GM12892 (cell line): ENCODE measurements at places on chromosomes 5 and 9.

- no peak for DNase-seq
Measured at GRCh38 chr9:133641396-133641655, 5.2 kb downstream of the DBH start.

DNA sequence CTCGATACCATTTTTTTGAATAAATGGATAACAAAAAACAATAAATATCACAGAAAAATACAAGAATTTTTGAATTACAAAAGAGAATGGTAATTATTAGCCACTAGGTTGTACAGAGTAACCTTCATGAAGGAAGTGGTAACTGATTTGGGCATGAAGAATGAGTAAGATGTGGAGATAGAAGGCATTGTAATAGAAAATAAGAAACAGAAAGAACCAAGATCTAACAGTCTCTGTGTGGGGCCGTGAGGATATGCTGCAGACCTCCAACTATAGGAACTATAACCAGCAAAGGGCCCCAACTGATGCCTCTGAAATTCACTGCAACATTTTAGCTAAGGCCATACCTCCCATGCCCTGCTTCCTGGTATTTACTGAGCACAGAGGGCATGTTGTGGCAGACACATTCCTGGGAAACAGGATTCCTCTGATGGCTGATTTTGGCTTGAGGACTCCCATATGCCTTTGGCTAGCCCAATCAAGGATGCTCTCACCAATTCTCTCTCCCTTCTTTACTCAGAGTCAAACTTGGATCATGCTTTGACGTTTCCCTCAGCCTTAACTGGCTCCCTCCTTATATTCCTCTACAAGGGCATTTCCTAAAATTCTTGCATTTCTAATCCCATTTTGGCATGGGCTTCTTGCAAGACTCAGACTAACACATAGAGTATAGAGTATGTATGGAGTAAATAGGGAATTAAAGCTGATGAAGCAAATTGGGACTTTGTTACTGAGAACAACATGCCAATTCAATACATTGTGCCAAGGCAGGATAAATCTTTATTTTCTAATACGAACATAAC, 208.9 kb downstream of the PDE4D start:
- no peak for DNase-seq

DNA sequence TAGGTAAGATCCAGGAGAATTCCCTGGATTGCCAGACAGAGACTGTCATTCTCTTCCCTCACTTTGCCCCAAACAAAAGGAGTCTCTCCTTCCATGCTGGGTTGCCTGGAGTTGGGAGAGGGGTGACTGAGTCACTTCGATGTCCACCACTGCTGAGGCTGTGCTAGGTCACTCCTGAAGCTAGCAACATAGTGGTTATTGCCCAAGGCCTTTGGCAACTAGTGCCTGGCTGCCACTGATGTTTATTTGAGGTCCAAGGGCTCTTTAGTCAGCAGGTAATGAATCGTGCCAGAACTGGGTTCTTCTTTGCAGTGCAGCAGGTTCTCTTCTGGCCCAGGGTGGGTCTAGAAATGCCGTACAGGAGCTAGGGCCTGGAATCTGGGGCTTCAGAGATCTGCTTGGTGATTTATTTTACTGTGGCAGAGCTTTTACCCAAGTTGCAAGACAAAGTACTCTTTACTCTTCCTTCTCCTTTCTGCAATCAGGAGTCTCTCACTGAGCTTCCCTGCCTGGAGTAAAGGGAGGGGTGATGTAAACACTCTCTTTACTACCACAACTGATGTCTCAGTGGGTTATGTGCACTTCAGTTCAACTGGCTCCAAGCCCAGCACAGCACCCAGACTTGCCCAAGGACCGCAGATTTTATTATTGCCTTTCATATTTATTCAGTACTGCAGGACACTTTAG, 155.7 kb upstream of the SH3GL2 start:
- DNase-seq, result no peak

DNA sequence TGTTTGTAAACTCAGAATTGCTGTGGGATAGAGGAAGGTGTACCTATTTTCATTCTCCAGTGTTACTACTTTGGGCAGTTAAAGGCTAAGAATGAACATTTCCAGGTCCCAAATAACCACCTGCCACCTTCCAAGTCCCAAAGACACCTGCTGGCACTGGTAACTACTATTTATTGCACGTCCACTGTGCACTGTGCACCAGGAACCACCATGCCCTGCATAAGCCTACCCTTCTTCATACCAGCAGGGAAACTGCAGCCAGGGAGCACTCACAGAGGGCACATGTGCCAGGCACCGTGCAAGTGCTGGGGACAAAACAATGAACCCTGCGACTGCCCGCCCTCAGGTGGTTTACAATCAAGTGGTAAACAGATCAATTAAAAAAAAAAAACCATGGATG, 34.9 kb downstream of the RAPGEF1 start:
- DNase-seq, result no peak

GRCh38 chr5:2656206-2656605, 95.3 kb downstream of the IRX2 start:
- DNase-seq, result no peak

DNA sequence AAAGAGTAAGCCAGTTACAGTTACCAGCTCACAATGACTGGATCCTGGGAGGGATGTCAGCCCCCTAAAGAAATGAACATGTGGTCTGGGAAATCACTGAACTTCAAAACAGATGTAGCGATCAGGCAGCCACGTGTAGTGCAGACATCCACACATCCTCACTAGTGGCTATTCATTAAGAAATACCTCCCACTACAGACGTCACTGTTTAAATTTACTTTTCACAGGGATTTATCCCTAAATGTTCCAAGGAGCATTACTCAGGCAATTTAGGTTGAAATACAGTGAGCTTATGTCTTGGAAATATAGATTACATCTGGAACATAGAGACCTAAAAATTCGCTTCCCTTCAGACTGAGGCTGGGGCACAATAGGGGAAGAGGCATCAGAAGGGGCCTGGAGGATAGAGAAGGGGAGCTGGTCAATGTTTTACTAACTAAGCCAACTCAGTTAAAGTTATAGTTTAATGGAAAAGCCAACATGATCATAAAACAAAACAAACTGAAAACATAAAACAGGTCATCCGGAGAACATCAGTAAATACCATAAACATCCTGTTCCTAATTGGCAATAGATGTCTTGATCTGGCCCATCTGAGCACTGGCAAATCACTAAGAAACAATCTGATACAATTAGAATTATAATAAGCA, 92.3 kb downstream of the FANCC start:
- DNase-seq, result no peak
